ENCODE measurements at places on chromosomes 2 and 18.
A peak's percentile ranks its signal among the peaks of the same experiment; 100 is the strongest.

GRCh38 chr2:203656522-203657287 is 49.7 kb upstream of the CD28 start:
- DNase-seq = peak; percentile 55

DNA sequence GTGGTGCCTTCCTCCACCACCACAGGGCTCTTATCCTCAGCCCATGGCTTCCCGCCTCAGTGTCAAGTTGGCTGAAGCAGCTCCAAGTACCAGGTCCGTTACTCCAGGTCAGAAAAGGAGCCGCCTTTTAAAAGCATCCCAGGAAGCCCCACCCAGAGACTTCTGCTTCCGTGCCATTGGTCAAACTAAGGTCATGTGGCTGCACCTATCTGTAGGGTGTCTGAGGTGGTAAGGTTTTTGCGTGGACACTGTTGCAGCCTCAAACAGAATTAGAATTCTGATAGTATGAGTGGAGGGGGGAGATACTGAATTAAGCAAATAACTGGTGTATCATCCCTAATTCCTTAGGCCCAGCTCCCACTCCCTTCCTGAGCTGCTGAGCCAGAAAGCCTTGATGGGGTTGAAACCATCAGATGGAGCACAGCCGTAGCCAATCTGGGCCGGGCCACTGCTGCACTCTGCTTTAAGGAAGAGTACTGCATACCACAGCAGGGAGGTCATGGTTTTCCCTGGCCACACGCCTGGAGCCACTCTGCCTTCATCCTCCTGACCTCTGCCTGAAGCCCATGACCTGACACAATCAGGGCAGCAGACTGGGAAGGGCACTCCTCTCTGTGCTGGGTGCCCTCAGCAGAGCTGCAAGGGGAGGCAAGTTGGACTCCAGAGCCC is 8.4 kb downstream of the TMEM247 start:
- peak; percentile 70 for DNase-seq

- peak; percentile 70 for DNase-seq
These were observed 168.3 kb downstream of the PRPF40A start for GRCh38 chr2:152548996-152549395.

DNA sequence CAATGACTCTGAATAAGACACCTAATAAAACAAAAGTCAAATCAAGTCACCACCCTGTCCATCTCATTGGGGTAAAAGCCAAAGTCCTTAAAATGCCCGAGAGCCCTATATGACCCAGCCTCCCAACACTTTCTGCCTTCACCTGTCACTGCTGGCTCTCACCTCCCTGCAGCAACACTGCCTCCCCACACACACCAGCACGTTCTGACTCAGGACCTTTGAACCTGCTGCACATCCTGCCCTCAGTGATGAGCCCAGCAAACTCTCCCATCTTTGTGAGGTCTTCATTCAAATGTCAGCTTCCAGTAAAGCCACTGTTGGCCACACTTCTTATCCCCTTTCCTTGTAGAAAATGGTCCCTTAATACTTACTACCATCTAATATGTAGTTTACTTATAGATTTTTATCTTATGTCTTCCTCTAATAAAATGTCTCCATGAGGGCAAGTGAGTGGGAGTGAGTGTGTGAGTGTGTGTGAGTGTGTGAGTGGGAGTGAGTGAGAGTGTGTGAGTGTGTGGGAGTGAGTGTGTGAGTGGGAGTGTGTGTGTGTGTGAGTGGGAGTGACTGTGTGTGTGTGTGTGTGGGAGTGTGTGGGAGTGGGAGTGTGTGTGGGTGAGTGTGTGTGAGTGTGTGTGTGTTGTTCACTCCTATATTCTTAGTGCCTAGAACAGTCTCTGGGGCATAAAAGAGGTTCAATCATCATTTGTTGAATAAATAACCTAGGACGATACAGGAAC is 504.7 kb downstream of the EIPR1 start:
- DNase-seq = no peak

- no peak for DNase-seq
These were observed 98.6 kb upstream of the NCK2 start for GRCh38 chr2:105645938-105646773.

DNA sequence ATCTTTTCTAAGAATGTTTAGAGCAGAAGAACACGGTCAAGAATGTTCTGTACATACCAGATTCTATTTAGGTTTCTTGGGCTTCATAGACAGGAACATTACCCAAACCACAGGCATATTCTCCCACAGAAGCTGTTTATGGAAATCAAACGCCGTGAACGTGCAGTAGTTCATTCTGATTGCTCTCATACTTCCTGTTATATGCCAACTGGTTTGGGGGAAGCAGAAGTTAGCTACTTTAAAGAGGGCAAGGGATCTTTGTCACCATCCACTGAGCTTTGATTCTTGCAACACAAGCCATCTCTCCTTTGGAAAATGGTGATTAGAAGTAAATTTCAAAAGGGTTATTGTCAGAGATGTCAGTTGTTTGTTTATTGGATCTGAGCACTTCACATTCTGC is 182.2 kb upstream of the NRP2 start:
- DNase-seq = no peak
